ENCODE measurements at places on chromosomes 4 and X.

DNA sequence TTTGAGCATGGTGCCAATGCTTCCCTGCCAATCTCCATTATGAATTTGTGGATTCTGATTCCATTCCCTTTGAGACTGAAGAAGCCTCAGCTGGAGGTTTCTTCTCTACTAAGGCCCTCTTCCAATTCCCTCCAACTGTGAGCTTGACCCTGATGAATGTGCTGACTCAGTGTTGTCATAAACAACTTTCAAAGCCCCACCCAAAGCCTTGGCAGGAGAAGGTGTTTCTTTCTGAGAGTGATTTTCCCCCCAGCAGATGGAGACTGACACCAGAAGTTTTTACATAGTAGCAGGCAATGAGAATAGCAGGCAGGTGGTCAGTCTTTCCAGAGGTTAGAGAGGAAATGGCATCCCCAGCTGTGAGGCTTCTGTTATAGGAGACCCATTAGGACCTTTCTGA lies 53.1 kb downstream of the OCRL start:
- no peak for DNase-seq

- no peak for DNase-seq
These were observed 52.9 kb upstream of the PDGFRA start for GRCh38 chr4:54176202-54176601.

GRCh38 chr4:74061430-74061829 lies 22.9 kb upstream of the CXCL3 start:
- no peak for DNase-seq

- DNase-seq, result no peak
These were observed 1.5 kb downstream of the SLC26A1 start for GRCh38 chr4:991451-992296.

DNA sequence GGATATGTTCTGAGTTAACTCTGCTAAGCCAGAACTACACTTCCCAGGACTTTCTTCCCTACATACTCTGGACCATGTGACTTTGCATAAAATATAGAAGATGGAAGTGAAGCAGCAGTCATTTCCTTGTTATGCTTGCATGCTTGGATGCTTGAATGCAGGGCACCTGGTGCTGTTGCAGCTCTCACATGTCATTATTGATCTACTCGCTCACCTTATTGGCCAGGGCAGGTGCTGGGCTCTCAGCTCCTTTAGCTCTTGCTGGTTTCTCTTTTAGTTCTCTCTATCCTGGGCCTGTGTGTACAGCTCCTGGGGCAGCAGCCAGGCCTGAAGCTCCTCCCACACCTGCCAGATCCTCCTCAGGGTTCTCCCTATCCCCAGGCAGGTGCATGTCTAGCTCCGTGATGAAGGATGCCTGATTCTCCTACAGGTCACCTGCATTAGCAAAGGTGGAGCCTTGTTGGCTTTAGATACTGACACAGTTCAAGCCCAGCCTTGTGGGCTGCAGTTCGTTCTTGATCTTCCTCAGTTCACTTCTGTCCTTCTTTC lies 53.3 kb downstream of the MED28 start:
- DNase-seq, result no peak

DNA sequence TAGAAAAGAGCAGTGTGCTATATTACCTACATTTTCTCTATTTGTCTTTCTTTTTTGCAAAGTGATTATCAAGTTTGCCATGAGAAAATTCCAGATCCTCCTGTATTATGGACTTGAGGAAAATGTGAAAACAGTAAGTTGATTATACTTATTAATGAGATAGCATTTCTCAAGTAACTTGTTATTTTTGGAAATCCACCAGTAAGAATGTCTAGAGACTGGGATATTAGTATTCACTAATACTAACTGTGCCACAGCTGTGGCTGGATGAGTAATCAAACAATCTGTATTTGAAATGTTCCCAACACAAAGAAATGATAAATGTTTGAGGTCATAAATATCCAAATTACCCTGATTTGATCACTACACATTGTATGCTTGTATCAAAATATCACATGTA lies 147.0 kb upstream of the CTSO start:
- no peak for DNase-seq

- no peak for DNase-seq
These were observed 4.0 kb downstream of the C4orf46 start for GRCh38 chr4:158667651-158668198.
